ENCODE measurements at places on chromosomes 5 and 9. TPM values are rescaled to one million over a fixed set of nuclear protein-coding genes. Genes with fewer than 3 reads are reported as not detected.

PCDH1 gene
- total RNA-seq, result 42.6 TPM

NUTM2F gene
- not detected for total RNA-seq

NMUR2 gene
- not detected for total RNA-seq

GARIN3 gene
- total RNA-seq, result not detected

CD14 gene
- total RNA-seq, result 54.6 TPM

ELAVL2 gene
- 0.63 TPM for total RNA-seq

CCDC69 gene
- total RNA-seq, result 201 TPM

DOCK8 gene
- total RNA-seq, result 11.1 TPM

ASPN gene
- 18.4 TPM for total RNA-seq

GRM6 gene
- total RNA-seq, result not detected

INSL6 gene
- total RNA-seq, result not detected

PRSS3 gene
- not detected for total RNA-seq

DND1 gene
- total RNA-seq, result 6.1 TPM

KCNIP1 gene
- not detected for total RNA-seq

FBLL1 gene
- not detected for total RNA-seq

IFNK gene
- not detected for total RNA-seq

HAUS6 gene
- 37.1 TPM for total RNA-seq

APC gene
- total RNA-seq, result 91.8 TPM

CAMK4 gene
- total RNA-seq, result 0.66 TPM

TAS2R1 gene
- not detected for total RNA-seq

CCDC192 gene
- total RNA-seq, result 2.1 TPM

SLC6A7 gene
- not detected for total RNA-seq

ECSCR gene
- total RNA-seq, result 16.4 TPM

CEL gene
- total RNA-seq, result 10.5 TPM

- DNase-seq, result peak; percentile 68
Observed at GRCh38 chr9:137453643-137454081, 5.5 kb downstream of the NSMF start.

GRCh38 chr9:117672369-117672768, 31.8 kb upstream of the TLR4 start:
- DNase-seq, result no peak

- DNase-seq, result no peak
Observed at GRCh38 chr5:140110646-140110957, 3.3 kb upstream of the PURA start.

GRCh38 chr9:106403081-106403480, 459.9 kb upstream of the ZNF462 start:
- DNase-seq, result no peak

DNA sequence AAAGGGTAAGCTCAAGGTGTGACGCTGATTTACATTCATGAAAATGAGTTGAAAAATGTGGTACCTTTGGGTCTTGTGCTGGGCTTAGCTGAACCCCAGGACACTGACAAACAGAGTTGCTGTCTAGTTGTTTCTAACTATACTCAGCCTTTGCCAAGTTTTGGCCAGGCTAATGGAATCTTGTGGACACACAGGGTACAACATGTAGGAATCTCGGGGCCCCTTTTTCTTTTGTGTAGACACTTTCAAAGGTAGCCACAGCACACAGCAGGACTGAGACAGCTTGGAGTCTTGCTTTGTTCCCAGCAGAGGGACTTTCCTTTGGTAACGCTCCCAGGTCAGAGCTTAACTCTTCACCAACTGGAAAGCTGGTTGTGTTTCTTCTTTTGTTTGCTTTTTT, 7.8 kb downstream of the LIX1 start:
- no peak for DNase-seq

DNA sequence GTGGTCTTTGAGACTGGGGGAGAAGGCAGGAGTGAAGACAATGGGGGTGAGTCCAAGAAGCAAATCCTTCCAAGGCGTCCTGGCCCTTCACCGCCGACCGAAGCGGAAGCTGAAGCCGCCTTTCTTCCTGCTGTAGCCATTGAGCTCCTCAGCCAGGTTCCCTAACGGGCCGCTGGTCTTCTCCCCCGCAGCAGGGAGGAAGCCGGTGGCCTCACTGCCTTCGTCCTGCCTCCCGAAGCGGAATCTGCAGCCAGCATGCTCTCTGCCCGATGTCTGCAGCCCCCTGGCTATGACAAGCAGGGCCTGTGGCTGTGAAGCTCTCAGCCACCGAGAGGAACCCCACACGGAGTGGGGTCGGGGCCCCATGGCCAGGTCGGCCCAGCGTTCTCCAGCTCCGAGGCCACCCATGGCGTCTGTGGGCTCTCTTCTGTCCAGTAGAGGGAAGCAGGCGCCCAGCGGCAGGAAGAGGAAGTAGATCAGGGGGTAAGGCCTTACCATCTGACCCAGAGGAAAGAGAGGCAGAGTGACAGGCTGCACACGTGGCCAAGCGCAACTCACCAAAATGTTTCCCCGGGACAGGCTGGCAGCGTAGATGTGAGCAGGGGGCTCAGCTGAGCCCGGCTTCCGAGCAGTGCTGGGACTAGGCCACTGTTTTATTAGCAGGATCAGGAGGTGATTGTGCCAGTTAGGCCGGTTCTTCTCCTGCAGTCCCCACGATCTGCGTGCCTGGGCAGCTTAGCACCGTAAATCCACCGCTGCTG, 3.1 kb downstream of the QRFP start:
- DNase-seq, result peak; percentile 30

- DNase-seq, result peak; percentile 13
Observed at GRCh38 chr5:64612344-64612961, 77.8 kb upstream of the SHISAL2B start.

DNA sequence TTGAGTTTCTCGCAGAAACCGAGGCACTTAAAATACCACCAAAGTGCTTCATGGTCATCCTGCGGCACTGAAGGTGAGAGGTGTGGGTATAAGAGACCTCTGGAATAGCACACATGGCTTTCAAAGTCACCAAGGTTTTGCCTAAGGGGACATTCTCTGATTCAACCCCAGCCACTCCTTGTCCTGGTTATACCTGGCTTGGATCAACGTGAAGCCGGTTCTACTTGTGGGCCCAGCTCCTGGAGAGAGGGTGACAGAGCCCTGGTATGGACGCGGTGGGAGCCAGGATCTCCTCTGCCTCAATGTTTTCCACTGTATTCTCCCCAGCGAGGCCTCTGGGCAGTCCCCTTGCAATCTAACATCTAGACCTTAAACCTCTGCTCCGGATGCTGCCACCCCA, 132.0 kb downstream of the FSTL4 start:
- DNase-seq, result no peak

- no peak for DNase-seq
Observed at GRCh38 chr9:133511607-133512006, 13.2 kb downstream of the MYMK start.

DNA sequence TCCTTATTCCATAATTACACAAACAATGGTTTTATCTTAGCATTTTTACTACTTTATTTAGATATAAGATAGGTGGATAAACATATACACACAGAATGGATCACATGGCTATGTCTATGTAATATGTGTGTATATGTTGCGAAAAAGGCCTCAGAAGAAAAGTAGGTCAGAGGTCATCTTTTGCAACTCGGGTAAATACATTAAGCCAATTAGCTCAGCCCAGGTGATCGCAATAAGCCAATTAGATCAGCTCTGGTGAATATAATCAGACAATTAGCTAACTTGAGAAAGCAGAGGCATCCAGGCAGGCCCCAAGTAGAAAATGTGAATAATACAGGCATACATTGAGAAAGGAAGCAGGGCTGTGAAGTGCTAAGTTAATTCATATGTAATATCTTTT, 24.3 kb downstream of the SLCO4C1 start:
- DNase-seq, result no peak

GRCh38 chr9:87007711-87008366, 60.5 kb upstream of the GAS1 start:
- DNase-seq, result no peak

- DNase-seq, result no peak
Observed at GRCh38 chr9:94919376-94920098, 193.0 kb downstream of the AOPEP start.

- no peak for DNase-seq
Observed at GRCh38 chr5:9832921-9833320, 202.8 kb upstream of the TAS2R1 start.

DNA sequence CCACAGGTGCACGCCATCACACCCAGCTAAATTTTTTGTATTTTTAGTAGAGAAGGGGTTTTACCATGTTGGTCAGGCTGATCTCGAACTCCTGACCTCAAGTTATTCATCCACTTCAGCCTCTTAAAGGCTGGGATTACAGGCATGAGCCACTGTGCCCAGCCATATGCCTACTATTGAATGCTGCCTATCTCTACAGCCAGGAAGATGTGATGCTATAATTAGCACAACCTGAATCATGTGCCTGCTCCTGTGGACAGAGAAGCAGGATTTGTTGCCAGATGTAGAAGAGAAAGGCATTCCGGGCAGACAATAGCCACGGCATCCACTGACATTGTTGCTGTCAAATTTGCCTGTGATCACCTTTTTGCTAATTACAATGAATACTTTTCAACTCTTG, 24.4 kb upstream of the MLLT3 start:
- no peak for DNase-seq

- DNase-seq, result no peak
Observed at GRCh38 chr9:110180511-110181434, 27.2 kb downstream of the C9orf152 start.

DNA sequence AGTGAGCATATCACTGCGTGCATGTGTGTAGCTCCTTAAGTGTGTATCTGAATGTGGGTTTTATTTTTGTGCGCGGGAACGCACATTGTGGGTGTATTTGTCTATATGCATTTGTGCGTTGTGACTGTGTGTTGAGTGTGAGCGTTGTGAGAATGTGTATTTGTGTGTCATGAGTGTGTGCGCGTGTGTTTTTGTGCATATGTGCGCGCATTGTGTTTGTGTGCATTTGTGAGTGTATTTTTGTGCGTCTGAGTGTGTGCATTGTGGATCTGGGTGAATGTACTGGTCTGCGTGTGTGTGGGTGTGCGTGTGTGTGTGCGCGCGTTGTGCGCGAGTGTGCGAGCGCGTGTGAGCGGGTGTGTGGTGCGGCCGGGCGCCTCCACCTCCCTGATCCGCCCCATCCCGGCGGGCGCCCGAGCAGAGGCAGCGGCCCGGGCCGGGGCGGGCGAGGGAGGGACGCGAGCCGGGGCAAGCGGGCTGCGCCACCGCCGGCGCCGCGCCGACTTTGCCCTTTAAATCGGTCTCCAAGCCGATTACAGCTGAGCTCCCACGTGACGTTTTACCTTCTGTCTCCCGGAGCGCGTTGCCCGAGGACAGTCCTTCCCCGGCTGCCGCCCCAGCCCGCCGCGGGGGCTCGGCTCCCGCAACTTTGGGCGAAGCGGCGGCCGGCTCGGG, at the start of gene RASGRF2:
Gene RASGRF2, plus strand, starts transcription at position 596 of the 675 bp plus-strand sequence. CDS start 376 bp downstream, outside the sequence.
- DNase-seq, result no peak

DNA sequence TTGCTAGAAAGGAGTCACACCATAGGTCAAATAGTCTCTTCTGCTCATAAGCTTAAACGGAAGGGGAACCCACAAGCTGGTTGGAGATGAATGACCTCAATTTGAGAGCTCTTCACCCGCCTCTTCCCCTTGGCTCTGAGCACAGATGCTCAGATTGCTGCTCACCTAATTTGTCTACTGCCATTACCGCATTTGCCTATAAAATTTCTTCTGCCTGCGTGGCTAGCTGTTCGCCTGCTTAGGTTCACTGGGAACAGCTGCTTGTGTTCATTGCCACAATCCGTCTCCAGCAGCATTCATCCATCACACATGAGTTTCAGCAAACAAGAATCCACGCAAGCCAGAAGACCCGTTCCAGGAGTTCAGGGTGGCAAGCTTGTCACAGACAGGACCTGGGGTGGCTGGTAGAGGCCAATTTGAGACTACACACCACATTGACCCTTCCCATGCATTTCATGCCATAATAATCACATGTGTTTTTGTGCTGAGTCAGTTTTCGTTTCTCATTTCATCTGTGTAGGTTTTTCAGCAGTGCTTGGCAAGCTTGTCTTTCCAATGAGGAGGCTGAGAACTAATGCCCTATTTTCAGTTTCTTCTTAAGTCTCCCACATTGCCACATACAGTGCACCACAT, 50.2 kb upstream of the DNAH5 start:
- no peak for DNase-seq

DNA sequence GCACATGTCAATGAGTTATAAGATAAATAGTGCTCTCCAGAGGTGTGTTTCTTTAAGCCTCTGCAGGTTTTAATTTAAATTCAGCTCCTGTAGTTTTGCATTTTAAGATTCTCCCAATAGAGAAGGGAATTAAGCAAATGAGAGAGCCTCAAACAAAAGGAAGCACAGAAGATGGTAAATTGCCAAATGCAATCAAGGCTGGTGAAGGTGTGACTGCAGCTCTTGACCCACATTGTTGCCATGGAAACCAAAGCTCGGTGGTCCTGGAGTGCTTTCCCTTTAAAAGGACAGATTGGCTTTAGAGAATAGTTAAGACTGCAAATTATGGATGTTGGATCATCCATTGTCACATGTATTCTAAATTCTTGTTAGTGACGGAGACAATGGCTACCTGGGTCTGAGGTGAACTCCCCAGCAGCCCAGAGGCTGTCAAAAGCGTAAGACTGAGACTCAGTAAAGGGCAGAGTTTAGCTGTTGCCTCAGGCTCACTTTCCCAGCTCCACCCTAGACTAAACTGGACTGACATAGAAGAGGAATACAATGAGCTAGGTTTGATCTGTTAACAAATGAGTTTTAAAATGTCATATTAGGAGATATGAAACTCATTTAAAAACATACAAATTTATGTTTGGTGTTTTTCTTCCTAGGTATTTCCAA, 12.3 kb downstream of the GAPT start:
- no peak for DNase-seq

GRCh38 chr5:132296412-132297016, 2.3 kb downstream of the SLC22A4 start:
- DNase-seq, result no peak

GRCh38 chr5:73960023-73960422, 334.0 kb downstream of the ARHGEF28 start:
- DNase-seq, result no peak

GRCh38 chr5:76801159-76801802, 17.5 kb upstream of the F2RL1 start:
- DNase-seq, result no peak

DNA sequence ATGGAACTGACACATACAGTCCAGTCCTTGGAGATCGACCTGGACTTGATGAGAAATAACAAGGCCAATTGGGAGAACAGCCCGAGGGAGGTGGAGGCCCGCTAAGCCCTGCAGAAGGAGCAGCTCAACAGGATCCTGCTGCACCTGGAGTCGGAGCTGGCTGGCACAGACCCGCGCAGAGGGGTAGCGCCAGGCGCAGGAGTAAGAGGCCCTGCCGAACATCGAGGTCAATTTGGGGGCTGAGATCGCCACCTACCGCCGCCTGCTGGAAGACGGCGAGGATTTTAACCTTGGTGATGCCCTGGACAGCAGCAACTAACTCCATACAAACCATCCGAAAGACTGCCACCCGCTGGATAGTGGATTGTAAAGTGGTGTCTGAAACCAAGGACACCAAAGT, 1610.1 kb upstream of the ACO1 start:
- DNase-seq, result no peak

- DNase-seq, result no peak
Observed at GRCh38 chr9:101271102-101271501, 113.7 kb downstream of the BAAT start.

DNA sequence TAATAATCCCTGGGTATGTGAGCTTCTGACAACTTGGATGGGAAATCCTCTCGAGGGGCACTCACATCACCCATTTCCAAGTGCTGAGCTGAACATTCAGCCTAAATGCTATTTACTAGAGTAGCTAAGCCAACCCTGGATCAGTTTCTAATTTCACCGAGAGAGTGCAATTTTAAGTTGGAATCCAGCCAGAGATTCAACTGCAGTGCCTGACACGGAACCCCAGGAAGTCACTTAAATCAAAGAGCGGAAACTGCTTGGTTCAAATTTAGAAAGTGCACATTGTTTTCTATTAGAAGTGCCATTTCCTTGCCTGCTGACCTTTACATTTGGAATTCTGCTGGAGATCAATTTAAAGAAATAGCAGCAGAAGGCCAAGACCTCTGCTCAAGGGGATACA, 8.8 kb downstream of the SPRY4 start:
- DNase-seq, result no peak

GRCh38 chr5:151684690-151685361, 1.9 kb downstream of the SPARC start:
- no peak for DNase-seq

Data from tibial nerve (tissue), 4 donors.